NCI-H1417 treated with DMSO at 0.1 percent for 48 hours (cell line): ENCODE measurements at places on chromosomes 1 and 21.

DNA sequence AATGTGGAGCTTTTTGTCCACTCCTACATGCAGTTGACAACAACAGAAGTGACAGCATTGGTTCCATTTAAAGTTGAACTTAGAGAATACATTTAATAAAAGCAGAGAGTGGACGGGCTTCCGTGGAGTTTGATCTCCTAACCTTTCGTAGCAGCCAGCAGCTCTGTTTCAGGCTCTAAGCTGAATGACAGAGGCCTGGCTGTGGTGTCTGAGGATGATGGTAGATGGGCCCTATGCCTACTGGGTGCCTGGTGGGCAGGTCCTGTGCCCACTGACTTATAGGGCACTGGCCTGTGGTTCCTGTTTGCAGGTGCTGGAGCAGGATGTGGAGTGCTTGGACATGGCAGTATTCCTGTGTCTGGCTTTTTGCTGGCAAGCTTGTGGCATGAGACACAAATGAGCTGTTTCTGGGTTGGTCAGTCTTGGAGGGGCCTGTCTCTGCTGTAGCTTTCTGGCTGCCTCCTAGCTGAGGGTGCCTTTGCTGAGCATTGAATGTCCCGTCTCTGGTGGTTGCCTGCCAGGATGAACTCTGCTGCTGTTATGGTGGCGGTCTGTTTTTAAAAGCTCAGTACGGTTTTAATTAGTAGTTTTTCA, 54.6 kb downstream of the PRDM2 start:
- DNase-seq = no peak

GRCh38 chr1:60906039-60906438, 176.3 kb upstream of the NFIA start:
- DNase-seq = no peak

GRCh38 chr1:210692796-210693195, 364.1 kb downstream of the HHAT start:
- no peak for DNase-seq

- DNase-seq = no peak
These were observed 34.3 kb upstream of the HMCN1 start for GRCh38 chr1:185699874-185700273.

DNA sequence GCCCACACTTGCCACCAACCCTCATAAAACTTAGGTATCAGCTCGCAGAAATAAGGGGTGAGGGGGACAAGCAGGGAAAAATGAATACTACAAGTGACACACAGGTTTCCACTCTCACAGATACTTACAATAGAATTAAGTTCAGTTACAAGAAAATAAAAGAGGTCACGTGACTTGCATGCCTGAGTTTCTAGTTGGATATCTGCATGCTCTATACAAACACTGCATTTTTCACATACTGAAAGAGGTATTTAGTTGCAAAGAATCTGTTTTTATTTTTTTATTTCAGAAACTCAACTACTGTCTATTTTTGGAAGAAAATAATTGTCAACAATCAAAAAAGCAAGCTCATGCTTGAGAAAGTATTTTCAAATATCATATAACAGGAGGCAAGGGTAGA, 43.5 kb downstream of the DPYD start:
- DNase-seq = no peak

- no peak for DNase-seq
These were observed 42.9 kb downstream of the ZNF691 start for GRCh38 chr1:42889264-42889663.
